H9 (cell line): ENCODE measurements at places on chromosomes 6 and 20.

GRCh38 chr6:71737953-71738352, 148.4 kb upstream of the RIMS1 start:
- no peak for DNase-seq

DNA sequence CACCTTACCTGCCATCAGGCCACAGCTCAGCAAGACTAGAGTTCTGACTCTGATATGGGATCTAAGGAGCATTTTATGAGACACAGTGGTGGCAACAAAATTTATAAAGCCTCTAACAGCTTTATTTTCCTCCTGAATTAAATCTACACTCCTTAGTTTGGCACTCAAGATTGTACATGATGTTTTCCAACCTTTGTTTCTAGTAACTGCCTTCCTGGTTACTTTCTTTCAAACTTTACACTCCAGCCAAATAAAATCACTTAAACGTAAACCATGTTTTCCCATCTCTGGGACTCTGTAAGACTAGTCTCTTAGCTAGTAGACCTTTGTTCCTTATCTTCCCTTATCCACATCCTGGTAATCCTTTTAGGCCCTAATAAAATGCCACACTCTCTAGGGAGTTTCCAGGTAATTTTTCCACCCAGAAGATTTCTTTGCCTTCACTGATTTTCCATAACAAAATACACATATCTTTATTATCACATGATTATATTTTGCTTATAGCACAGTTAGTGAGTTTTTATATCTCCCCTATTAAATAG, 92.1 kb downstream of the PKHD1 start:
- no peak for DNase-seq

GRCh38 chr6:12022953-12023388, 10.9 kb downstream of the HIVEP1 start:
- DNase-seq: no peak

- no peak for DNase-seq
Measured at GRCh38 chr6:146901940-146902816, 302.0 kb upstream of the STXBP5 start.

DNA sequence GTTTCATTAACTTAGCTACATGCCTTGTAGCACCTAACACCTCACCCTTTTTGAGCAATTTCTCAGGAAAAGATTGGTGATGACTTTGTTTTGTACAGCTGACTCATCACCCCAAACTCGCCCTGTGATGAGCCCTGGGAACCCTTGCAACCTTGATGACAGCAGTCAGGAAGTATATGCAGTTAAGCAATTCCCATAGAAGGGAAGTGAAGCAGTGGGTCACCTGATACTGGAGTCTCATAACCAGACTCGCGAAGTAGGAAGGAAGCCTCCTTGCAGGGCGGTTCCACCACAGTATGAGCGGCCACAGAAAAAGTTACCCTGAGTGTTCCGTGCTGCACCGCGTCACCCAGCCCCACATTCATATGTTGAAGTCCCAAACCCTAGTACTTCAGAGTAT, 82.0 kb upstream of the EDN1 start:
- no peak for DNase-seq

- no peak for DNase-seq
Measured at GRCh38 chr6:134177236-134177635, 124.8 kb upstream of the SLC2A12 start.

- DNase-seq: no peak
Measured at GRCh38 chr6:34148631-34149451, 3.0 kb upstream of the GRM4 start.

DNA sequence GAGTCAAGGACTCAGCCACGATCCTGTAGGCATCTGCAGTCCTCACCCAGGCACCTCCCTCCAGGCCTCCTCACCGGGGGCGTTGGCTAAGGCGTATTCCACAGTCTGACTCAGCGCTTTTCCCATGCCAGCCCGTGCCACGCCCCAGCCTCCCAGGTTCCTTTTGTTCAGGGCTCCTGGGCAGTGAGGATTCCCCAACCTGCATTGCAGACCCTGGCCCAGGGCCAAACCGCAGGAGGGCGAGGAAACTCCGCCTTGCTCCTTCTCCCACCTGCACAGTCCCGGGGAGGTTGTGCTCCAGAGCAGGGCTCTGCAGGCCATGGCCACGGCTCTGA, 202.8 kb upstream of the CST7 start:
- DNase-seq: peak; percentile 33

- no peak for DNase-seq
Measured at GRCh38 chr6:43860285-43860684, 90.3 kb downstream of the VEGFA start.

GRCh38 chr6:157172830-157173536, 150.3 kb downstream of the TMEM242 start:
- DNase-seq: no peak

DNA sequence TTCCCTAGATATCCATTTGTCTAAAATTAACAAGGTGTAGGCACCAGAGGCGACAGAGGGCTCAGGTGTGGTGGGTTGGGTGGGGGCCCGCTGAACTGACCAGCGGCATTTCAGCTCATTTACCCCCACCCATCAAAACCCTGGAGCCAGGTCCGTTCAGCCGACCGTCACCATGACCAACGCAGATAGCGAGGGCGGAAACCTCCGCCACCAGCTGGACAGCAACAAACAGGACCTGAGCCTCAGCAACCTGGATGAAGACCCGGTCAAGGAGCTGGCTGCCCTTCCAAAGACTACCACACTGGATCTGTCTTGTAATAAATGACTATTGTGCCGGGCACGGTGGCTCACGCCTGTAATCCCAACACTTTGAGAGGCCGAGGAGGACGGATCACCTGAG, 120.8 kb upstream of the LGSN start:
- DNase-seq: no peak

DNA sequence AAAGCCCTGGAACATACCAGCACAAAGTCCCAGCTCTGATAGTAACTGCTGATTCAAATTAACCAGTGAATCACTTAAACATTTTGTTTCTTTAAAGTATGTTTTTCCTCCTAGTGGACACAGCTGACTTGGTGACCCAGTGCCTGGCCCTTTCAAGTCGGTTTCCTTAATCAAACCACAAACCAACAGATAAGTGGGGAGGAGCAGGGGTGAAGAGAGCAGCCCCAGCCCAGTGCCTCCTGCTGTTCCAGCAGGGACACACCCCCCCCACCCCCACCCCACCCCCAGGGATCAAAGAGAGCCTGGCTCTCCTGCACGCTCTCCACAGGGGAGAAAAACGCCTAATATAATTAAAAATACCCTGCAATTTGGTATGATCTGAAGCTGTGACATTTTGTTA, 55.4 kb upstream of the TBXT start:
- DNase-seq: no peak

DNA sequence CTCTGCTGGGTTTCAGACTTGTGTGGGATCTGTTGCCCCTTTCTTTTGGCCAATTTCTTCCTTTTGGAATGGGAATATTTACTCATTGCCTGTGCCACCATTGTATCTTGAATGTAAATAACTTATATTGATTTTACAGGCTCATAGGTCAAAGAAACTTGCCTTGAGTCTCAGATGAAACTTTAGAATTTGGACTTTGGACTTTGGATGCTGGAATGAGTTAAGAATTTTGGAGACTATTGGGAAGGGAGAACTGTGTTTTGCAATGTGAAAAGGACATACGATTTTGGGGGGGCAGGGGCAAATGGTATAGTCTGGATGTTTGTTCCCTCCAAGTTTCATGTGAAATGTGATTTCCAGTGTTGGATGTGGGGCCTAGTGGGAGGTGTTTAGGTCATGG, 62.6 kb upstream of the TNFRSF21 start:
- no peak for DNase-seq

DNA sequence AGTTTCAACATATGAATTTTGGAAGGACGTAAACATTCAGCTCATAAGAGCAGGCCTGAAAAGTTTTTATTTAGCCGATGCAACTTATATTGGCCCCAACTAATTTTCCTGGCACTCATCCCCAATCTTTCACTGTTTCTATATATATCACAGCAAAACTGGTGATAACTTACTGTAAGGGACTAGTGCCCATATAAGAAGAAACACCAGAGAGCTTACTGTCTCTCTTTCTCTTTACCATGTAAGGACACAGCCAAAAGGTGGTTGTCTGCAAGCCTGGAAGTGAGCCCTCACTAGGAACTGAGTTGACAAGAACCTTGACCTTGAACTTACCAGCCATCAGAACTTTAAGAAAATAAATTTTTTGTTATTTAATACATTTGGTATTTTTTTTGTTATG, 807.4 kb upstream of the CITED2 start:
- DNase-seq: no peak

DNA sequence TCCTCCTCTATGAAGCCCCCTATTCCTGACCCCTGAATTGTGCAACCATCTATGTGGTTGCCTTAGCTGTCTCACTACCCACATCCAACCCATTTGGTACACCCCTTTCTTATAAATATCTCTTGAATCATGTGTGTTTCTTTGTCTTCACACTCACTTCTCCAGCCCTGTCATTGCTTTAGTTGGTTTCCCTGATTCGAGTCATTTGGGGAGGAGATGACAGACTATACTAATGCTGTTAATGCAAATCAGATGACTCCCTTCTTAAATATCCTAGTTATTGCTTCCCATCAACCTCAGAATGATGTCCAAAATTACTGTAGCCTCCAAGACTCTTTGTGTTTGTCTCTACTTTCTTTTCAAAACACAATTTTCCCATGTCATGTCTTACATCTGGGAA, 23.0 kb downstream of the SLC35D3 start:
- no peak for DNase-seq

GRCh38 chr6:25997921-25998320, 35.3 kb downstream of the TRIM38 start:
- no peak for DNase-seq

- DNase-seq: no peak
Measured at GRCh38 chr6:3471711-3472110, 14.9 kb upstream of the SLC22A23 start.

DNA sequence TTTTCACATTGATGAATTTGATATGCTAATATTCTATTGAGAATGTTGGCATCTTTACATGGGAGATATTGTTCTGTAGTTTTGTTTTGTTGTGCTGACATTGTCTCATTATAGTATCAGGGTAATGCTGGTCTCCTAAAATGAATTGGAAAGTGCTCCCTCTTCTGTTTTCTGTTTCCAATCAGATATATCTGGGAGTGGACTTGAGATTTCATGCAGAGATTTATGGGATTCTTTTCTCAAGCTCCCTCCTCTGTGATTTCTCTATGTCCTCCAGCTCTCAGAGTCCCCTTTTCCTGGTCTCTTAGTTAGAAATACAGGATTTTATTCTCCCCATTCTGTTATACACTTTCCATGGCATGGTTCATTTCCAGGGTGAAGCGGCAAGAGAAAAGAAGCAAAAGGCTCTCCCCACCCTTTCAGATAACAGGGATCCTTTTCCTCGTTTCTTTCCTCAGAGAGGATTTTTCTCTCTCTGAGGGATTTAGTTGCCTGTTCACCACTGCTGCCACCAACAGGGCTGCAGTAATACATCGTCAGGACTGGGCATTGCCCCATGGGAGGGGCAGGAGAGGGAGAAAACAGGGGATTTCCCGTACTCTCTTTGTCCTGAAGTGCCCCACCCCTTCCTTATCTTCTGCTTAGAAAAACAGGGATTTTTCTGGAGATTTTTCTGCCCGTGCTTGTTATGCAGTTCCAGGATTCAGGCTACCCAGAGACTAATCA, 59.3 kb upstream of the STMND1 start:
- DNase-seq: peak; percentile 73

DNA sequence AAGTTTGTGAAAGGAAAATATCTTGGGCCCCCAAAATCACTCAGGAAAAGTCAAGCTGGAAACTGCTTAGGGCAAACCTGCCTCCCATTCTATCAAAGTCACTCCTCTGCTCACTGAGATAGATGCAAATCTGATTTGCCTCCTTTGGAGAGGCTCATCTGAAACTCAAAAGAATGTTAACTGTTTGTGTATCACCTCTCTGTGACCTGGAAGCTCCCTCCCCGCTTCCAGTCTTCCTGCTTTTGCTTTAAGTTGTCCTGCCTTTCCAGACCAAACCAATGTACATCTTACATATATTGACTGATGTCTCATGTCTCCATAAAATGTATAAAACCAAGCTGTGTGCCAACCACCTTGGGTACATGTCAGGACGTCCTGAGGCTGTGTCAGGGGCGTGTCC, 331.4 kb upstream of the QKI start:
- DNase-seq: peak; percentile 39

DNA sequence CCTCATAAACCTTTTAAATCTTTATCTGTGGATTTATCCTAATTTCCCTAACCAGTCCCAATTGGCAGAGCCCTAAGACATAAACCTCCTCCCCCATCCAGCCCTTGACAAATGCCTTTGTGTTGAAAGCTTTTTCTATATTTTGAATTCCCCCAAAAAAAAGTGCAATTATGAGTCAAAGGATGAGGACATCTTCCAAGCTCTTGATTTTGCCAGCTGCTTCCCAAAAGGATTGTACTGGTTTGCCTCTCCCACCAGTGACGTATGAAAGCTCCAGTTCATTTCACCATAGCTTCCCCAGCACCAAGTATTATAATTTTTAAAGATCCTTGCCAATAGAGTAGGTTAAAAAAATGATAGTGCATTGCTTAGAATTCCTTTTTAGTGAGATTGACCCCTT, 38.9 kb downstream of the SIRPA start:
- no peak for DNase-seq

GRCh38 chr20:17571153-17571527, 1.3 kb downstream of the DSTN start:
- DNase-seq: no peak

DNA sequence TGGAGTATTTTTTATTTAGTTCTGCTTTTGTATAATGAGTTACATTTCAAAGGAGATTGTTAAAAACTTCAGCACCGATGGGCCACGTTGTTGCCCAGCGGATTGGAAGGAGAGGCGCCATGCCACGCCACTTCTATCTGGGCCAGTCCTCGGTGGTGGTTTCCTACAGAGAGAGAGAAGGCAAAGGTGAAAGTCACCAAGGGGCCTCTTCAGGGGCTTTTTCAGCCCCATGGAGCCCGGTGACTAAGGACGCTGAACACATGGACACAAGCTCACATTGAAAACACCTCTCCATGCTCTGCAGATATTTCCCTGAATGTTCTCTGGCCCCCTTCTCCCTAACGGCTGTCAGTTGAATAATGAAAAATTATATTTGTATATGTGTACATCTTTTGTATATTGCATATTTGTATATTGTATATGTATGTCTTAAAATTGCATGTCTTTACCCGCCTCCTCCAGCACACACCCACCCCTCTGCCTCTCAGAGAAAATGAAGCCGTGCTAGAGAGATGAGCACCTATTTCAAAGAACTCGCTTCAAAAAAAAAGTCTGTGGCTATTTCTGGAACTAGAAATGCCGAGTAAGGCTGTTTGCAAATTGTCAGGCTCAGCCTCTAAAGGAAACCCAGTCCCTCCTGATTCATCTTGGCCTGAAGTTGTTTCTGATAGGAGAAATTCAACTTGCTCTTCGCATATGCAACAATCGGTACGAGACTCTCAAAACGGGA, 91.9 kb upstream of the CDH4 start:
- no peak for DNase-seq

DNA sequence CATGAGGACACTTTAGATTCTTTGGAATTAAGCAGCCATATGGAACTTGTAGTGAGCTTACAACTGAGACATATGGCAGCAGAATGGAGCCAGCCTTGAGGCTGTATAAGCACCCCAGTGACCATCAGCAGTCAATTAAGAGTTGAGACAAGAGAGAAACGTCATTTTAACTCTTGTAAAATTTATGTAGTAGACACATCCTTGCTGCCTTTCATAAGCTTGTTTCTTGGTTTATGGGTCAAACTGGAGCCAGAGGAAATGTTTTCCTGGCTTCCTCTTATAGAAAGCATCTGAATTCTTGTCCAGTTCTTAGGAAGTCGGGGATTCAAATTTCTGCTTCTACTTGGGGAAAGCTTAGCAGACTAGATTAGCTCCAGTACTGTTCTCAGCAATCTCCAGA, 745.1 kb upstream of the MARCKS start:
- no peak for DNase-seq
